ENCODE measurements at places on chromosomes 12 and 14.
A peak's percentile ranks its signal among the peaks of the same experiment; 100 is the strongest.

- DNase-seq = no peak
Measured at GRCh38 chr12:96862326-96862725, 44.7 kb upstream of the NEDD1 start.

- no peak for DNase-seq
Measured at GRCh38 chr12:80761838-80762237, 45.1 kb downstream of the MYF5 start.

- DNase-seq = no peak
Measured at GRCh38 chr14:26841326-26841725, 243.5 kb upstream of the NOVA1 start.

GRCh38 chr12:78759367-78759766 lies 105.2 kb upstream of the SYT1 start:
- no peak for DNase-seq

GRCh38 chr12:104975587-104976343 lies 10.4 kb upstream of the NOPCHAP1 start:
- DNase-seq = no peak

DNA sequence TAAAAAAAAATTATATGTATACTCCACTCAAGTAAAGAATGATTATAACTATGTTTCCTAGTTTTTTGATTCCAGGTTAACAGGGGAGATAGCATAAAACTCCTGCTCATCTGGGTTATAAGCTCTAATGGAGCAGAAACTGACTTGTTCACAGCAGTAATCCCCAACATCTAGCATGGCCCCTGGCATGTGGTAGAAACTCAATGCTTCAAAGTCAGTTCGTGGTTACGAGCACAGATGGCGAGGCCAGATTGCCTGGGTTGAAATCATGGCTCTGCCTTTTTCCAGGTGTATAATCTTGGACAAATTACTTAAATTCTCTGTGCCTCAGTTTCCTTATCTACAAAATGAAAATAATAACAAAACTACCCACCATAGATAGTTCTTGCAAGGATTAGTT lies 183.8 kb downstream of the TTC7B start:
- DNase-seq = no peak

DNA sequence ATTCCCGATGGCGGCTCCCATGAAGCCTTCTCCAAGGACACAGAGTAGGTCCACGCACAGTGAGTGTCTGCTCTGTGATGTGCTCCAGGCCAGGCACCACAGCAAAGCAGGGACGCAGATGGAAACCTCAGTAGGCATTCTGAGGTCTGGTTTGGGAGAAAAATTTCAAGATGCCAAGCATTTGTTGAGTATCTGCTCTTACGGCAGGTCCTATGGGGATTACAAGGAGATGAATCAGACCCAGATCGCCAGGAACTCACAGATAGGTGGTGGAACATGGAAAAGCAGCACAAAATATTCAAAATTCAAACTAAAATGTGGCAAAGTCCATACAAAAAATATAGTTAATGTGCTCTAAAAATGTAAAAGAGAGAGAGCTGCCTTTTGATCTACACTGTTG lies 684.9 kb upstream of the TMEM132C start:
- DNase-seq = no peak

- no peak for DNase-seq
Measured at GRCh38 chr12:116336542-116337065, 59.1 kb upstream of the MED13L start.

- no peak for DNase-seq
Measured at GRCh38 chr12:108213871-108214445, 84.9 kb downstream of the WSCD2 start.

DNA sequence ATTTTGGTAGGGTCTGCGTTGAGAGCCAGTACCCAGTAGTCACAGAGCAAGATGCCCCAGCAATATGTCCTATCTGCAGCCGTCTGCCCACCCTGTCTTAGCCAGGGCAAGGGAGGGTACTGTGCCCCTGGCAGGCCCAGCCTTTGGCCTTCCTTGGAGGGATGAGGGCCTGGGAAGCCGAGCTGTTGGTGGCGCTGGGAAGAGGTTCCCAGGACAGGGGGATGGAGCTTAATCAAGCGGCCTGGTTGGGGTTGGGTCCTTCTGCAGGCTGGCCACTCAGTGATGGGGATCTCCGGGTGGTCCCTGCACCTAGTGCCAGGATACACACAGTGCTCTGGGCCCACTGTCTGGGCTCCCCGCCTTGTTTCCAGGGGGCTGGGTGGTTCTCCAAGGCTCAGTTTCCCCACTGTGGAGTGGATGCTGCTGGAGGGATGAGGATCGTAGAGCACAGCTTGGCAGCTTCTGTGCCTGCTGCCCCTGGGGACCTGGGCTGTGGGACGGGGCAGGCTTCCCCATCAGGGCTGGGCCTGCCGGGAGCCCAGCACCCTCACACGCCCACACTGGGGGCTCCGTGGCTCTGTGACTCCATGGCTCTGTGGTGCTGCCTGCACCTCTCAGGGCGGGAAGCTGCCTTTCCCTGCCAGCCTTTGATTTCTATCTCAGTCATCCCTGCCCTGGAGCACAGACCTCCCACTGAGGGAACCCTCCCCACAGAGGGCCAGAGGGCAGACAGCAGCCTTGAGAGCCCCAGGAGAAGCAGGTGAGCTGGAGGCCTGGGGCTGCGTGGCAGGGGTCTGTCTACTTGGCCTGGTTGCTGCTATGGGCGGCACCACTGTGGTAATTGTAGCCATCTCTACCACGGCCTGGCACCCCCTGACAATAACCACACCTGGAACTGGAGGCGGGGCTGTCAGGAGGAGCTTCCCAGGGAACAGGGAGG lies 357.0 kb downstream of the TMEM121 start:
- DNase-seq = no peak

DNA sequence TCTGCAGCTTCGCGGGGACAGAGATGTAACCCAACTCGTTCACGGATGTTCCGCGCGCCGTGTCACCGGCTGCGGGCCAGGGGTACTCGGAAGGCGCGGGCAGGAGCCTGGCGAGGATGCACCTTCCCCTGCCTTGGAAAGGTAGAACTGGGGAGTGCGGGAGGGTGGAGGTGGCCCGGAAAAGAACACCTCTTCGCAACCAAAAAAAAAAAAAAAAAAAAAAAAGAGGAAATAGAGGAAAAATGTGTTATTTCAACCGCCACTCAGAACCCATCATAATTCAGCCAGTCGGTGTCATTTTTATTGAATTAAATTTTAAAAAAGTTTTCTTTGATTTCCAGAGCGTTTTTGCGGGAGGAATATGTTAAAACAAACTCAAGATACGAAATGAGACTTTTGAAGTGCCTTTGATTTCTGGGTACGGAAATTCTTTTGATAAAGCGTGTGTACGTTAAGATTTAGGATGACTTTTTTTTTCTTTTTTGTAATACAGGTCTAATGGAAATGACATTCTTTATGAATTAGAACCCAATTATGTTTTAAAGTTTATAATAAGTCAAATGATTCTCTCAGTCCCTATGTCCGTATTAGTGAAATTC lies 8.9 kb downstream of the CDKN1B start:
- no peak for DNase-seq

- DNase-seq = no peak
Measured at GRCh38 chr14:64929014-64929359, 13.6 kb downstream of the GPX2 start.

- no peak for DNase-seq
Measured at GRCh38 chr12:53696285-53696654, 20.4 kb upstream of the ATP5MC2 start.

DNA sequence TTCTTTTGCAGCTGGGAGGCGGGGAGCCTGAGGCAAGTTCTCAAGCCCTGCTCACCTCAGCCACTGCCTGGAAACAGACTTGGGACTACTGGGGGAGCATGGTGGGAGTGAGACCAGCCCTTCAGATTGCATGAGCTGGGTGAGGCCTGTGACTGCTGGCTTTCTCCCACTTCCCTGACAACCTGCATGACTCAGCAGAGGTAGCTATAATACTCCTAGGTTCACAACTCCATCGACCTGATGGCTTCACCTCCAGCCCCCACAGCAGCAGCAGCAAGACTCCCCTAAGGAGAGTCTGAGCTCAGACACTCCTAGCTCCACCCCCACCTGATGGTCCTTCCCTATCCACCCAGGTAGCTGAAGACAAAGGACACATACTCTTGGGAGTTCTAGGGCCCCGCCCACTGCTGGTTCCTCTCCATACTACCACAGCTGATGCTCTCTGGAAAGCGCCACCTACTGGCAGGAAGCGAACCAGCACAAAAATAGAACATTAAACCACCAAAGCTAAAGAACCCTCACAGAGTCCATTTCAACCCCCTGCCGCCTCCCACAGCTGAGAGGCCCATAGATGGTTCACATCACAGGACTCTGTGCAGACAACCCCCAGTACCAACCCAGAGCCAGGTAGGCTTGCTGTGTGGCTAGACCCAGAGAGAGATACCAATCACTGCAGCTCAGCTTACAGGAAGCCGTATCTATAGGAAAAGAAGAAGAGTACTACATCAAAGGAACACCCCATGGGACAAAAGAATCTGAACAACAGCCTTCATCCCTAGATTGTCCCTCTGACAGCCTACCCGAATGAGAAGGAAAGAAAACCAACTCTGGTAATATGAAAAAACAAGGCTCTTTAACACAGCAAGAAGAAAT lies 68.7 kb downstream of the RPAP3 start:
- peak; percentile 15 for DNase-seq

DNA sequence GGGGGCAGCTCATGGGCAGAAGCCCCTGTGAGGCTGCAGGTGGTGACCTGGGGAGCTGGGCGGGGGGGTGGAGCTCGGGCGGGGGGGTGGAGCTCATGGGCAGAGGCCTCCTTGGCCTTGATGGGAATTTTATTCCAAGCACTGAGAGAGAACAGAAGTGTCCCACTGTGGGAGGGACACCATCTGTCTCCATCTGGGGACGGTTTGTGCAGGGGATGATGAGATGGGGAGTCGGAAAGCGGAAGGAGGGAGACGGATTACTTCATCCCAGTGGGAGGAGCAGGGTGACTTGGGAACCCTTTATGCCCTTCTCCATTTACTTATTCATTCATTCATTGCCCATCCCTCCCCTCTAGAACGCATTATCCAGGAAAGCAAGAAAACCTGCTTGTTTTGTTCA lies 304.7 kb downstream of the ADGRD1 start:
- no peak for DNase-seq

- DNase-seq = no peak
Measured at GRCh38 chr12:49059045-49059298, 1.6 kb downstream of the KMT2D start.

- DNase-seq = no peak
Measured at GRCh38 chr12:49230176-49230804, 34.6 kb upstream of the TUBA1C start.

- no peak for DNase-seq
Measured at GRCh38 chr14:72844524-72844923, 49.4 kb downstream of the DPF3 start.

- no peak for DNase-seq
Measured at GRCh38 chr14:57732463-57733285, 133.2 kb downstream of the SLC35F4 start.

GRCh38 chr12:82470906-82471512 lies 112.7 kb downstream of the METTL25 start:
- no peak for DNase-seq

GRCh38 chr14:104795781-104796686 lies 486 bp upstream of the AKT1 start:
- DNase-seq = peak; percentile 19

GRCh38 chr14:105622329-105622955 lies 96.1 kb downstream of the TMEM121 start:
- DNase-seq = no peak

DNA sequence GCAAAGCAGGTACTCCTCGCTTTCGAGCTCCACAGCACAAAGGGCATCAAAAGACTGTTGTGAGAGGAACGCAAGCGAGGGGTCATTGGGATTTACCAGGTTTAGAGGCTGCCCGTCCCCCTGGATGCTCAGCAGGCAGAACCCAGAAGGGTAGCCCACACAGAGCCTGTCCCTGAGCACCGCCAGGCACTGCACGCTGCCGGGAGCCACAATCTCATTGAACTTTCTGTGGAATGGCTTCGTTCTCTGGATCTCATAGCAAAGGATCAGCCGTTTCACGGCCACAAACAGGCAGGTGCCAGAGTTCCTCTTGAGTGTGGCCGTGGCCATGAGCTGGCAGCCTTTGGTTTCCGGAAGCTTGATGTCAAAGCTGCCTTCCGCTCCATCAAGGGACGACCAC lies 21.5 kb downstream of the AMN start:
- no peak for DNase-seq

GRCh38 chr14:20409226-20409625 lies 4.1 kb downstream of the TEP1 start:
- no peak for DNase-seq

DNA sequence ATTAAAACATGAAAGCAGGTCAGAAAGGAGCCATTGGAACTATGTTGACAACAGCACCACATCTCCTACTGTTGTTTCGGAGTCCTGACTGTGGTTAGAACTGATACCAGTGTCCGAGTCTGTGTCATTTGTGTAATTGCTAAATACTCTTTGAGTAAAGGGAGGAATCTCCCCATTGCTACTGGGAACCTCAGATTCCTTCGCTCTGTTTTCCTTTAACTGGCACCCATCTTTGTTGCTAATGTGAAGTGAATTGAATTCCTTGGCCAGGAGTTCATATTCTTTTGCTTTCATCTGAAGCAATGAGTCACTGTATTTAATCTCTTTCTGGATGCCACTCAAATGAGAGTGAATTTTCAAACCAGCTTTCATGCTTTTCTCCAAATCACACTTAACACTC lies 31.5 kb downstream of the RASSF9 start:
- no peak for DNase-seq

All from stimulated activated CD8-positive, alpha-beta memory T cell treated with anti-CD3 and anti-CD28 coated beads, Interleukin-4, amount 100 ng/mL, for 4 hours (primary cell).